Left renal pelvis (tissue), 4 donors: ENCODE measurements at places on chromosomes 2 and 18.

DNA sequence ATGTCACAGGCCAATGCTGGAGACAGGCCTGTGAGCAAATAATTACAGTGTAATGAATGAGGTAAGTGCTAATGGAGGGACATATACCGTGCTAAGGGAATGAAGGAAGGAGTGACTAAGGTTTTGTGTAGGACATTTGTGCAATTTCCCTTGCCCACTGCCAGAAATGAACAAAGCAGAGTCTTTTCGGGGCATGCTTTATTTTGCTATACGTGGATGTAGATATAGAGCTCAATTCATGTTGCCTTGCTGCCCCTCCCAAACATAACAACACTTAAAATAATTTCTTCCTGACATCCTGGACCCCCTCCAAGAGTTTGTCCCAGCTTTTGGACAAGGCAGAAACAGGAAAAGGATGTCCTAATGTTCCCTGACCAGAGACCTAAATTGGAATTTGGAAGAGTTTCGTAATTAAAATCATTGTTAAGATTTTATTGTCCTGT is 23.7 kb upstream of the CD28 start:
- DNase-seq, result no peak

- DNase-seq, result no peak
Measured at GRCh38 chr2:111106706-111107105, 14.0 kb upstream of the BCL2L11 start.

GRCh38 chr2:186457908-186458307 is 28.2 kb upstream of the ZC3H15 start:
- no peak for DNase-seq

DNA sequence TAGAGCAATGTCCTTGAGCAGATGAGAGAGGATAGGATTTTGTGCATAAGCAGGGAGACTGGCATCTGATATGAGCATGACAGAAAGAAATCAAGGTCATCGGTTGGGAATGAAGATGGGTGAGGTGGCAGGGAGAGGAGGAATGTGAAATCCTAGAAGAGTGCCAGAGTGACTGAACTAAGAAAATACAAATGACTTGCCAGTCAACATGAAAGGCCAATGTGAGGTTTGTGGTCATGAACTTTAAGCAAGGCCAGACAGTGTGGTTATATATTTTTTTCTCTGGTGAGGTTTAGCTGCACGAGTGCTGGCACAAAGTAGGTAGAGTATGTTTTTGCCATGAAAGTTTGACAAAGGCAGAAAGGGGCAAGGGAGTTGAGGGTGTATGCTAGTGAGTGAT is 21.2 kb downstream of the QPCT start:
- no peak for DNase-seq

GRCh38 chr2:38281095-38281742 is 95.9 kb downstream of the ATL2 start:
- DNase-seq, result no peak

DNA sequence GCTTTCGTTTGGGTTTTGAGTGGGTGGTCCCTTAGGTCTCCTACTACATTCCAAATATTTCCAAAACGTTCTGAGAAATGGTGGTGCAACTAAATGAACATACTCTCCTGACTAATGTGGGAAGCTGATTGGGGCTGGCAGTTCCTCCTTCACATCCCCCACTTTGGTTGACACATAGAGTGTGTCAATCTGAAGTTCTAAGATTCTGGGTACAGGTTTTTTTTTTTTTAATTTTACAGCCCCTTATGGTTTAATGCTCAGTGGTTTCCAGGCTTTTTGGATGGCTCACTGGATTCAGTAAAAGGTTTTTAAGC is 58.4 kb upstream of the ITGB6 start:
- no peak for DNase-seq

- DNase-seq, result no peak
Measured at GRCh38 chr18:35502052-35502451, 4.3 kb upstream of the INO80C start.

- no peak for DNase-seq
Measured at GRCh38 chr18:36315736-36316135, 18.2 kb downstream of the FHOD3 start.

DNA sequence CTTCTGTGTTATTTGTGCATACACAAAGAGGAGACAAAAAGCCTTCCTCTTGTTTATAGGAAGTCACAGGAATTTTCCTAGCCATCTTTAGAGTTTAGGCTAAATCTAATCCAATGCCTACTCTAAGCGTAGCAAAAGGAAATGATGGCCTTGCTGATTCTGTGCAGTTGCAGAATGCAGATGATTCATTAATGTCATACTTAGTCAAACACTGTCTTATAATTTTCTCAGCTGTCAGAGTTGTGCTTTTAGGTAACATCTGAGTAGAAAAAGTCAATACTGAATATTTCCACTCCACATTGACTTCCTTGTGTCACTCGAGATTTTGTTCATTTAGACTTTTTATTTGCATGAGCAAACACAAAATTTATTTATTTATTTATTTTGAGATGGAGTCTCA is 157.9 kb upstream of the FOSL2 start:
- DNase-seq, result no peak

DNA sequence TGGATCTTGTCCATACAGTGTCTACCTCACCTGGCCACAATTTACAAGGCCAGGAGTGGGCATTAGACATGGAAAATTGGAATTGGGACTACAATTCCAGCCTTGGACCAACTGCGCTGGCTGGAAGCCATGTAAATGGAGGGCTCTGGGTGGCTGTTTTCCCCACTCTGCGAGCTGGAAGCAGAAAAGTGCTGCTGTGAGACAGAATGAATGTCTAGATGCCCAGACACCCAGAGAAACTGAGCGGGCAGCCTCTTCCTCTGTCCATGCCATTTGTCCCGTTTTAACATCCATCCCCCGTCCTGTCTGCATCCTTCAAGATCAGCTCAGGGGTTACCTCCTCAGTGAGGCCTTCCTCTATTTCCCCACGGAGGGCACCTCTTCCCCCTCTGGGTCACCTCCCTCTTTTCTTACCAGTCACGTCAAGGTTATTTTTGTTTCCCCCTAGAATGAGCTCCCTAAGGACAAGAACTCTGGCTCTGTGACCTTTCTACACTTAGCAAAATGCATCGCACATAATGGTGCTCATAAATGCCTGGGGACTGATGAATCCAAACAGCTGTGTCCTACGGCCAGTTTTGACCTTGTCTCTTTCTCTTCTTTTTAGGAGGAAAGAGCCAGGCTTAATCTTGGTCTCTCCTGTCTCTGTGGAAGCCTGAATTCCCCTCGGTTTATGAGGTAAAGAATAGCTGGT is 41.2 kb downstream of the MCFD2 start:
- DNase-seq, result no peak

- no peak for DNase-seq
Measured at GRCh38 chr2:15648593-15649525, 57.2 kb downstream of the DDX1 start.

GRCh38 chr18:24801001-24801400 is 340.6 kb downstream of the HRH4 start:
- no peak for DNase-seq

- no peak for DNase-seq
Measured at GRCh38 chr2:11250400-11251196, 93.8 kb downstream of the ROCK2 start.

GRCh38 chr2:232860593-232861241 is 9.3 kb upstream of the SNORC start:
- no peak for DNase-seq

DNA sequence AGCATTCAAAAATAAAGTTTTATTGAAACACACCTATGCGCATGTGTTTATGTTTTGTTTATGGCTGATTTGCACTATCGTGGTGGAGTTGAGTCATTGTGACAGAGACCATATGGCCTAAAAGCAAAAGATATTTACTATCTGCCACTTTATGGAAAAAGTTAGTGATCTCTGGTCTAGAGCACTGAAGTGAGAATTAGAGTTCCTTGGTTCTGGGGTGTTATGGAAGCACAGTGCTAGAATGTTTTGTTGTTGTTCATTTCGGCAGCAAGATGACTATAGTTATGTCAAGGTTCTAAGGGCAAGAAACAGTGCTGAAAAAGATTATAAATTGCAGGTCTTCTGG is 416.5 kb downstream of the SLC4A3 start:
- no peak for DNase-seq

DNA sequence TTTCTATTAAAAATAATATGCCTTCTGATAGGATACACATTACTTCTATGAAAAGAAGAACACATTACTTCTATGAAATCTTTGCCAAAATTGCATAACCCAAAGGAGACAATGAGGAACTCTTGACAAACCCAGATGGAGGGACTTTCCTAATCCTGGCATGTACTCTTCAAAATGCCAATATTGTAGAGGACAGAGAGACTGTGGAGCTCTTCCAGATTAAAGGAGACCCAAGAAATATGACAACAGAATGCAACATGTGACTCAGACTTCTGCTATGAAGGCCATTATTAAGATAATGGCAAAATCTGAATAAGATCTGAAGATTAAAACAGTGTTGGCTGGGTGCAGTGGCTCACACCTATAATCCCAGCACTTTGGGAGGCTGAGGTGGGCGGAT is 22.2 kb downstream of the SOWAHC start:
- no peak for DNase-seq

DNA sequence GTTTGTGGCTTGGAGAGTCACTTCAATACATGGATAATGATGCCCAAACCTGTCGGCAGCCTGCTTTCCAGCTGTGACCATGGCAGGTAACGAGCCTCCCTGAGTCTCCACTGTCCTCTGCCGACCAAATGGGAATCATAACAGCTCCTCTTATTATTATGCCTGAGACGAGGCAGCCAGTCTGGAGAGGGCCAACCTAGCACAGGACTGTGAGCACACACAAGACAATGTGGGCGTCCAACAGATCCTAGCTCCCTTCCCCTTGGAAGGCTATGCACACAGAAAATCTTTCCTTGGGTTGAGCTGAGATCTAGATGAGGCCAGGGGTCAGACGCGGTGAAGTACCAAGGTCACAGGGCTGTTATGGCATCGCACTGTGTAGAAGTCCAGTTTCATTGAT is 890 bp upstream of the SLC4A3 start:
- no peak for DNase-seq

DNA sequence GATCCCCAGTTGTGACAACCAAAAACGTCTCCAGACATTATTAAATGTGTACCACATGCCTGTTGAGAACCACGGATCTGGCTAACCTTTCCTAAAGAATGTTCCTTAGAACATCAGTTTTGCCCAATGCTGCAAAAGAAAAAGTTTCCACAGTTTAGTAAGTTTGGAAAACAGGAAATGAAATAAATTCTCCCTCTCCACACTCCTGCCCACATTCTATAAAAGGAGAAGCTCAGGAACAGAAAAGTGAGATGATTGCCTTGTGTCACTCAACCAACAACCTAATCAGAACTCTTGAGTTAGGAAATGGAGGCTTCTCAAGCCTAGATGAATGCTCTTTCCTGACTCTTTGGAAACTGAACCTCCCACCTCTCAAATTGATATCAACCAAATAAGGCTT is 56.1 kb upstream of the NFE2L2 start:
- DNase-seq, result no peak

- DNase-seq, result no peak
Measured at GRCh38 chr18:10057894-10058791, 144.3 kb downstream of the VAPA start.
